Activated CD8-positive, alpha-beta T cell treated with anti-CD3 and anti-CD28 coated beads, Interleukin-2, amount 10 ng/mL, durations not matched to agents 7 days and 5 days (primary cell): ENCODE measurements at places on chromosomes 11 and 22. TPM values are rescaled to one million over a fixed set of nuclear protein-coding genes. Genes with fewer than 3 reads are reported as not detected.

Gene C11orf16
- total RNA-seq = not detected

DNA sequence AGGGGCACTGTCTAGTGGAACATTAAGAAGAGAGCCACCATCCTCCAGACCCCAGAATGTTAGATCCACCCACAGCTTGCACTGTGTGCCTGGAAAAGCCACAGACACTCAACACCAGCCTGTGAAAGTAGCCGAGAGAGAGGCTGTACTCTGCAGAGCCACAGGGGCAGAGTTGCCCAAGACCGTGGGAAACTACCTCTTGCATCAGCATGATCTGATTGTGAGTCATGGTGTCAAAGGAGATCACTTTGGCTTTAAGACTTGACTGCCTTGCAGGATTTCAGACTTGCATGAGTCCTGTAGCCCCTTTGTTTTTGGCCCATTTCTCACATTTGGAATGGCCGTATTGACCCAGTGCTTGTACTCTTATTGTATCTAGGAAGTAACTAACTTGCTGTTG, 115.9 kb upstream of the CCDC179 start:
- DNase-seq = no peak

- DNase-seq = no peak
Measured at GRCh38 chr11:17645190-17645970, 74.0 kb upstream of the MYOD1 start.

DNA sequence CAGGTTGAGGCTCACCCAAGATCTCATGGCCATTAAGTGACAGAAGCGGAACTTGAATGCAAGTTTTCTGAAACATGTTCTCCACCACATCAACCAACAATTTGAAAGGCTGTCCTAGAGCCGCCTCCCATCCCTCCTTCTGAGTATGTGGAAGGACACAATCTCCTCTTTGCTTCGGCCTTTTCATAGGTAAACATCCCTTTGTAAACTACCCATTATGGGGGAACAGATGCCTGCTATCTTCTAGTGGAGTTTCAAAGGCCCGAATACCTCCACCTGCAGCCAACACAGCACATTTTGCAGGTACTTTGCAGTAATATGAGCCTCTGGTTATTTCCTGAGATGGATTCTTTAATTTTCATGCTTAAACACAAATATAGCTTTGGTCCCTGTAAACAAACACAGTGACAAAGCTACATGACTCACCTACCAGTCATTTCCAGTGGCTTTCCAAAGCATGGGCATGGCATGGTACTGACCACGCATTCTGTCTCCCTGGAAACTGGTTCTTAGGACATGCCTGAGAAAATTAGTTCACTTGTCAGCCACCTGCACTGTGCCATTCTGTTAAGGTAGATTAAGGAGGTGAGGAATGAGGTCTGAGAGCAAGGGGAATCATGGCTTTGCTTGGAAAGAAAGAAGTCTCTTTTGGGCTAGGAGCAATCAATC, 60.2 kb downstream of the EHF start:
- DNase-seq = no peak

DNA sequence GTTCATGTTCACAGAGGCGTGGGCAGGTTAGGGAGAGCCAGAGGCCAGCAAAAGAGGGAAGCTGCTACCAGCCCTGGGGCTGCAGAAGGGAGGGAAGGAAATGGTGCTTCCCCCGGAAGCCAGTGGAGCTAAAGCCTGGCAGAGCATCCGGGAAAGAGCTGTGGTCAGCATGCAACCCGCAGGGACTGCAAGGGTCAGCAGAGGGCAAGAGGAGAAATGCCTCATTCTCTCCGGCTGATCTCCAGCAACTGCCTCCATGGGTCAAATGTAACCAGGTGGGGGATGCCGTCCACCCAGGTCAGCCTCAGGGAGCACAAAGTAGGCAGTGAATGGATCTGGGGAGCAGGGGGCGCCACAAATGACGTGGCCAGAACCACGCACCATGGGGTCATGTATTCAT, 36.9 kb upstream of the PRR5 start:
- DNase-seq = peak; percentile 44

DNA sequence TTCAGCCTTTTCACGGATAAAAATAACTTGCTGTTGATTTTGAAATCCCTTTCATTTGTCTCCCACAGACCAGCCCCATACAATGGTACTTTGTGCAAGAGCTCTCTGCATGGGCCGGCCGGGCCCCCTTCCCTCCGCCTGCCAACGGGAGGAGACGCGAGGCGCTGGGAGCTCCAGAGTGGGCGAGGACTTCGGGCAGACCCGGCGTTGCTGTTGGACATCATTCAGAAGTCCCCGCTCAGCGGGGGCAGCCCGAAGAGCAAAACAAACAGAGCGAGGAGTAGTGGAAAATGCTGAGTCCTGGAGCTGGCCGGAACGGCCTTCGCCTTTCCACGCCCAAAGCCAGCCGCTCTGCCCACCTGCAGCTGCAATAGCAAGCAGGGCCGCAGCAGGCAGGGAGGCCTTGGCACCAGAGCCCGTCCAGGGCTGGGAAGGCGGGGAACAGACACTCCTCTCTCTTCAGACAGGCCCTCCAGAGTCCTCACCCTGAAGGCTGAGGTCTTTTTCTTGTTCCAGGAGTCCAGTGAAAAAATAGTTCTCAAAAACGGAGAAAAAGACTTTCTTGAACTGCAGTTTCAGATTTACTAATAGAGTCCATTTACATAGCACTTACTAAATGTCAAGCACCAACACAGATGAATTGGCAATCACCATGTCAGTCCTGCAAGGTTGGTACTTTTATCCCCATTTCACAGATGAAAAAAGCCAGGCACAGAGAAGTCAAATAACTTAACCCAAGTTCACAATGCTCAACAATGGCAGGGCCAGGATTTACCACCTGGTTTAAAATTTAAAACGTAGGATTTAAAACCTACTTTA, 135.5 kb downstream of the ETS1 start:
- DNase-seq = no peak

Gene DRG1
- 91.4 TPM for total RNA-seq

DNA sequence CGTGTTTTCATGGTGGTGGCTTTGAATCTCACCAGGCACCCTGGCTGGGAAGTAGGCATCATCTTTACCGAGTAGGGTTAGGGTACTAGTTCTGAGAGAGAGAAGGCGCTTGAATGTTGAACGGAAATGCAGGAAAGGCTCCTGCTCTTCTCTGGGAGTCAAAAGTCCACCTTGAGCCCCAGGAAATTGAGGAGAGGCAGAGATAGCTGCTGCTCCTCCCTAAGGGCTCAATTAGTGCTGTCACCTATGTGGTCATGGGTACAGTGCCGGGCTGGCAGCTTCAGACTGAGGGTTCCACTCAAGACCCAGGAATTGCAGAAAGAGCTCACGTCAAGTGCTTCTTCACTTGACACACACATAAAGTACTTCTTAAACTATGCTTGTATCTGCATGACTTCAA, 1.7 kb downstream of the CCDC157 start:
- DNase-seq = no peak
